CD4-positive, alpha-beta memory T cell (primary cell): ENCODE measurements at places on chromosomes 16 and 17.

GRCh38 chr17:46726206-46726605 lies 92.3 kb downstream of the WNT3 start:
- H3K27me3 ChIP-seq: no peaks in the 10 kb centered on the region
- no peak overlapping the region for H3K27ac ChIP-seq
- H3K4me3 ChIP-seq: no peak overlapping the region
- no peaks in the 10 kb centered on the region for H3K4me1 ChIP-seq
- no peak for DNase-seq

GRCh38 chr16:82937926-82938520 lies 311.3 kb downstream of the CDH13 start:
- no peaks in the 10 kb centered on the region for H3K36me3 ChIP-seq
- no peaks in the 10 kb centered on the region for H3K4me1 ChIP-seq
- no peak overlapping the region for H3K27ac ChIP-seq
- H3K27me3 ChIP-seq: no peaks in the 10 kb centered on the region
- DNase-seq: no peak
- H3K4me3 ChIP-seq: no peak overlapping the region

DNA sequence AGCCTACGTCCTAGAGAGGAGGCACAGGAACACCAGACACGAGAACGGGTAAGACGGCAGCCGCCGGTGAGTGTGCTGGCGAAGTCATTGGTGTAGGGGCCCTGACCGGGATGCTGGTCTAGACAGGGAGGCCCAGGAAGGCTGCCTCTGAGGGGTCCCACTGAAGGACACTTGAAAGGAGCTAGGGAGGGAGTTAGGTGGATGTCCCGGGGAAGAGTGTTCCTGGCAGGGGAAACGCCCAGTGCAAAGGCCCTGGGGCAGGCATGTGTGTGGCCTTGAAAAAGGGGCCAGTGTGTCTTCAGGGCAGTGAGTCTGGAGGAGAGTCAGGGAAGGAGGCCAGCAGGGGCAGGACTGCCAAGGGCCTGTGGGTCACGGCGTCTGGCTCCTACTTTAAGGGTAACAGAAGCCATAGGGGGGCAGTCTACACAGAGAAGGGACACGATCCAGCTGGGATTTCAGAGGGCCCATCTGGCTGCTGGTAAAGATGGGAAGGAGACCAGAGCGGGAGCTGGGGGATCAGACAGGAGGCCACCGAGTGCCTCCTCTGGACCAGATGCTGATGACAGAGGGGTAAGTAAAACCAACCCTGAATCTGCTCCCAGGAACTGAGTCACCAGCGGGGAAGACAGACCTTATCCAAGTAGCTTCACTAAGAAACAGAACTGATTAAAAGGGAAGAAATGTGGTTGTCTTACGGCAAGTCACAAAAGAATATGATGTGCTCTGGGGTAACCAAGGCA lies 115.9 kb downstream of the LITAF start:
- no peaks in the 10 kb centered on the region for H3K27me3 ChIP-seq
- H3K4me1 ChIP-seq: no peaks in the 10 kb centered on the region
- DNase-seq: no peak

DNA sequence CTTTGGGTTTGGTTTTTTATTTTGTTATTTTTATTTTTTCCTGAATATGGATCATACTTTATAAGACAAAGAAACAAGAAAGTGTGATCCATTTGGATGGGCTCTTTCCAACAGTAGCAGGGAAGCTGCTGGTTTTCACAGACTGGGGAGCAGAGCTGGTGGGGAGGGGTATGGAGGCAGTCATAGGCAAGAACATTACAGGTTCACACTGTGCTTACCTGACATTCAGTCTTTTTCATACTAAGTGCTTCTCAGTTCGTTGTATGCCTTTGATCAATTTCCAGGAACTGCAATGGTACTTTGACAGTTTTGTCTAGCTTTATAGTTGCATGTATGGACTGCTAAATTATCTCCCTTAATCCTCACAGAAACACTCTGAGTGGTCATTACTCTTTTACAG lies 27.7 kb downstream of the BEAN1 start:
- no peak for DNase-seq
- no peak overlapping the region for H3K27ac ChIP-seq
- H3K4me1 ChIP-seq: no peaks in the 10 kb centered on the region
- H3K36me3 ChIP-seq: no peaks in the 10 kb centered on the region

- no peak overlapping the region for H3K27ac ChIP-seq
- no peak for DNase-seq
- peaks cover 6% of the 10 kb centered on the region for H3K4me1 ChIP-seq
- no peaks in the 10 kb centered on the region for H3K36me3 ChIP-seq
Observed at GRCh38 chr16:86569701-86570447, 3.2 kb downstream of the FOXC2 start.

GRCh38 chr16:86151239-86151851 lies 252.4 kb downstream of the IRF8 start:
- no peaks in the 10 kb centered on the region for H3K36me3 ChIP-seq
- H3K4me3 ChIP-seq: no peak overlapping the region
- no peak overlapping the region for H3K27ac ChIP-seq
- H3K4me1 ChIP-seq: no peaks in the 10 kb centered on the region
- DNase-seq: no peak

GRCh38 chr17:61568219-61569072 lies 22.6 kb downstream of the NACA2 start:
- DNase-seq: no peak
- H3K27ac ChIP-seq: no peak overlapping the region
- no peaks in the 10 kb centered on the region for H3K36me3 ChIP-seq
- no peak overlapping the region for H3K4me3 ChIP-seq
- peaks cover 3% of the 10 kb centered on the region for H3K27me3 ChIP-seq
- no peaks in the 10 kb centered on the region for H3K4me1 ChIP-seq

DNA sequence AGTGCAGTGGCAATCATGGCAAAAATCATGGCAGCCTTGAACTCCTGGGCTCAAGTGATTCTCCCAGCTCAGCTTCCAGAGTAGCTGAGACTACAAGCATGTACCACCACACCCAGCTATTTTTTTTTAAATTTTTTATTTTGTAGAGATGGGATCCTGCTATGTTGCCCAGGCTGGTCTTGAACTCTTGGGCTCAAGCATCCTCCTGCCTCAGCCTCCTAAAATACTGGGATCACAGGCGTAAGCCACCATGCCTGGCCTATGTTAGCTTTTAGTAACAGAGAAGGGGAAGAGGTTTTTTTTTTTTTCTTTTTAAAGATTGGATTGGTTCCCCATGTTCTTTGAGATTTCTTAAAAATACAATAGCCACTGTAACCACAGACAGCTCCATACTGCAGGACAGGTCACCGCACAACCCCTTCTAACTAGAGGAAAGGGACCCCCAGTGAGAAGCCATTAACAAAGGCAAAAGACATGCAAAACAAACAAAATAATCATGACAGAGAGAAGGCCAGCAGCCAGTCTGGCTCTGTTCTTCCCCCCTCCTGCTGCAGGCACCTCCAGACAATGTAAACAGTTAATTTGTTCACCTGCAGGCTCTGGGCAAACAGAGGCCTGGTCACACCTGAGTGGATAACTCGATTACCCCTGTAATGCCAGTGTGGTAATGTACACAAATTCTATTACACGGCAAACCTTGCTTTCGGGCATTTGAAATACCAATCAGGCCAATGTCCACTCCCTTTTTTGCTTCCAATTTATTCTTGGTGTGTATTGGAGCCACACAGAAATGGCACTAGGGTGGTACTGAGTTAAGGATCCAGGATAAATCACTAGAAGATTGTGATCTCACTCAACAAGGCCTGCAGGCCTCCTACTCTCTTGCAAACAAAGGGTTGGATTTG lies 52.9 kb downstream of the SNX11 start:
- no peaks in the 10 kb centered on the region for H3K4me1 ChIP-seq
- no peak overlapping the region for H3K4me3 ChIP-seq
- H3K36me3 ChIP-seq: peaks cover 28% of the 10 kb centered on the region

GRCh38 chr16:27950206-27950887 lies 113.2 kb downstream of the GSG1L start:
- H3K27ac ChIP-seq: no peak overlapping the region
- H3K27me3 ChIP-seq: peaks cover 5% of the 10 kb centered on the region
- H3K36me3 ChIP-seq: no peaks in the 10 kb centered on the region
- no peak for DNase-seq
- no peak overlapping the region for H3K4me3 ChIP-seq

DNA sequence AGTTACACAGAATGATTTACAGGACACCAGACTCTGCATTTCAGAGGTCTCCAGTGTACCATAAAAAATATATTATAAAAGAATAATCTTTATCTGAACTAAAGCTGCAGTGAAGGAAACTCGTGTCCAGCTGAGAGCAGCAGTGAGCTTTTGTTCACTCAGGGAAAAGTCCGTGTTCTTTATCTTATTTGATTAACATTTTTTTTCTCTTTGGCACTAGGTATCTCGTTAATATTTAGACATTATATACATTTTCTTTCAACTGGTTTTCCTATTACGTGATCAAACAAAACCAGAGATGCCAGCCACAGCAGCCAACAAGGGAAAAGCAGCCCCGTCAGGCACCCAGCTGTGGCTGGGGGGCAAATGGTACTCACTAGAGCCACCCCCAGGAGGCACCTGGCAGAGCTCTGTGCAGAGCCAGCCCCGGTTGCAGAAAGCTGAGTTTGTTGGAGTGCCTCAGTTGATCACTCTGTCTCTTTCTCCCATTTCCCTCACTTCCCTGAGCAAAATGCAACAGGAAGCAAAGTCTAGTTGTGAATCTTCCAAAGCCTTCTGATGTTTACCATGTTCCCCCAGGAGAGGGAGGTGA lies 1.1 kb upstream of the HS3ST4 start:
- H3K36me3 ChIP-seq: no peaks in the 10 kb centered on the region
- no peaks in the 10 kb centered on the region for H3K27me3 ChIP-seq
- no peak overlapping the region for H3K27ac ChIP-seq
- DNase-seq: no peak
- no peaks in the 10 kb centered on the region for H3K4me1 ChIP-seq
